ENCODE measurements at places on chromosomes 2 and 18.
A peak's percentile ranks its signal among the peaks of the same experiment; 100 is the strongest.

- no peak for DNase-seq
Observed at GRCh38 chr2:75710220-75710576, 517 bp downstream of the GCFC2 start.

GRCh38 chr2:238954841-238955591, 107.1 kb downstream of the TWIST2 start:
- peak; percentile 61 for DNase-seq

GRCh38 chr2:219076253-219076652, 15.5 kb upstream of the IHH start:
- DNase-seq: no peak

- DNase-seq: no peak
Observed at GRCh38 chr2:177682836-177683660, 290.5 kb downstream of the AGPS start.

GRCh38 chr2:48018480-48018879, 112.2 kb upstream of the FBXO11 start:
- no peak for DNase-seq

DNA sequence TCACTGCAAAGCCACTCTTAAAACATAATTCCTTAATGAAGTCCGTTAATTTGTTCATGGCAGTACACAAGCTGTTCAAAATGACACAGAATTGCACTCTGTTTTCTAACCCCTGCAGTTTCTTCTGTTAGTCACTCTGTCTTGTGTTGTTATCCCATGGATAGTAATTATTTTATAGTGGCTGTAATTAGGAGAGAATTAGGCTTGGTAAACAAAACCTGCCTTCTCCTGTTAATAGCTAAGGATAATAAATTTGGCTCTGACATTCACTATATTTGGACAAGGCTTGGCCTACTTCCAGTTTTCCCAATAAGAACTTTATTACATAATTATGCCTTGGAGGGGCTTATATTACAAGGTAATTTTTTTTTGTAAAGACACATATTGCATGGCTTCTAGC, 330.3 kb upstream of the FIGN start:
- no peak for DNase-seq

Measured in sigmoid colon (tissue), 7 donors.